ENCODE measurements at places on chromosomes 2 and 18. TPM values are rescaled to one million over a fixed set of nuclear protein-coding genes. Genes with fewer than 3 reads are reported as not detected.
A peak's percentile ranks its signal among the peaks of the same experiment; 100 is the strongest.

Gene SIX2
- 51.9 TPM for total RNA-seq

Gene C2orf72
- total RNA-seq = not detected

Gene GPR45
- 0.43 TPM for total RNA-seq

Gene SLC30A3
- total RNA-seq = 4.4 TPM

GRCh38 chr2:97662386-97662894 lies 1.4 kb downstream of the ACTR1B start:
- DNase-seq = no peak

- DNase-seq = no peak
These were observed 4.2 kb downstream of the KIAA1328 start for GRCh38 chr18:36833120-36833519.

DNA sequence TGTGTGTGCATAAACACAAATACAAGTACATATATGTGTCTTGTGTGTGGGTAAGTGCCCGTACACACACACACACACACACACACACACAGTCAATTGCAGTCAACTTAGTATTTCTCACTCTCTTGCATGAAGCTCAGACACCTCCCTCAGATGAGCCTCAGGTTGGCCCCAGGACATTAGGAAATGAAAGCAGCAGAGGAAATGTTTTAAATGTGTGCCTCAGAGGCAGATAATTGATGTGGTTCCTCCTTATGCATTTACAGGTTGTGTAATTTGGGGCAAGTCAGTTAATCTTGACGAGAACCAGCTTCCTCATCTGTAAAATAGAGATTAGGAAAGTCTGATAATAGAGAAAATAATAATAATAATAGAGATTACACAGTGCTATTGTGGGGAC lies 814.0 kb upstream of the ID2 start:
- no peak for DNase-seq

GRCh38 chr2:192298664-192299063 lies 103.9 kb upstream of the TMEFF2 start:
- peak; percentile 39 for DNase-seq

DNA sequence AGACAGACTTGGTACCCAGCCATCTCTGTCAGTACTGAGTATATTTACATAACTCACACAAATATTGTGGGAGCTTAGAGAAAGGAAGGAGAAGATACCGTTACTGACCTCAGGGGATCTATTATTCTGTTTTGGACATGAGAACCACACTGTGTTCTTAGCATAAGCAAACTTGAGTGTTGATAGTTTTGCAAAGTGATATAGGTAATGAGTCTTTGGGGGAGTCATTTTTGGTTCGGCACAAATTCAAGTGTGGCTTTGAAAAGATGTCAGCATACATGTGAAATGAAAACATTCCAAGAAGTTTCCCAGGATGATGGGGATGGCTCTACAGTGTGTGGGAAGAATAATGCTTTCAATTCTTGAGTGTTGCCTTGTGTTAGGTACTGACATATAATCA lies 24.1 kb downstream of the SMARCAL1 start:
- no peak for DNase-seq

DNA sequence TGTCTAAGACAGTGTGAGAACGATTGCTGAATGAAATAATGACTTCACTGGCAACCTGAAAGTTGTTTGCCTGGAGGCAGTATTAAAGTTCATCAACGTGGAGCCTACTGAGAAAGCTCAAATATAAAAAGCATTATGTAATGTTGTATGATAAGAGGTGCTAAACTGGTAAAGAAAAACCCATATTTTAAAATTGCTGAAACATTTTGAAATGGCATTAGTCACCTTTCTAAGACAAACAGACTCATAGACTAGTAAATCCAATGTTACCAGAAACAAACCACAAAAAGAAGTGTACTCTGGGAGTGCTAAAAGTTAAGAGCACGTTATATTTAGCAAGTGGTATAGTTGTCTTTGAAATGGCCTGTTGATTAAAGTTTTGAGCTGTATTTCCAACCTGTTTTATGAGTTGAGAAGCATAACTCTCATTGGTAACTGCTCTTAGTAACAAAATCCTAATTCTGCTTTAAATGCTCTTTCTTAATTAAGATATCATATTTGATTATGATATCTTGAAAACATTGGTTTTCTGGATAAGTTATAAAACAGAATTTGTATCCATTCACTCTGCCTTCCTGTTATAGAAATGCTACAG lies 62.7 kb downstream of the CYP1B1 start:
- DNase-seq = no peak

- no peak for DNase-seq
These were observed 66.9 kb upstream of the MCFD2 start for GRCh38 chr2:46982351-46983064.

- no peak for DNase-seq
These were observed 25.0 kb downstream of the FN1 start for GRCh38 chr2:215410932-215411285.

- no peak for DNase-seq
These were observed 68.0 kb downstream of the ZFP36L2 start for GRCh38 chr2:43158259-43158880.

Data from SJCRH30 (cell line).